ENCODE measurements at places on chromosomes 2 and 18.
A peak's percentile ranks its signal among the peaks of the same experiment; 100 is the strongest.

DNA sequence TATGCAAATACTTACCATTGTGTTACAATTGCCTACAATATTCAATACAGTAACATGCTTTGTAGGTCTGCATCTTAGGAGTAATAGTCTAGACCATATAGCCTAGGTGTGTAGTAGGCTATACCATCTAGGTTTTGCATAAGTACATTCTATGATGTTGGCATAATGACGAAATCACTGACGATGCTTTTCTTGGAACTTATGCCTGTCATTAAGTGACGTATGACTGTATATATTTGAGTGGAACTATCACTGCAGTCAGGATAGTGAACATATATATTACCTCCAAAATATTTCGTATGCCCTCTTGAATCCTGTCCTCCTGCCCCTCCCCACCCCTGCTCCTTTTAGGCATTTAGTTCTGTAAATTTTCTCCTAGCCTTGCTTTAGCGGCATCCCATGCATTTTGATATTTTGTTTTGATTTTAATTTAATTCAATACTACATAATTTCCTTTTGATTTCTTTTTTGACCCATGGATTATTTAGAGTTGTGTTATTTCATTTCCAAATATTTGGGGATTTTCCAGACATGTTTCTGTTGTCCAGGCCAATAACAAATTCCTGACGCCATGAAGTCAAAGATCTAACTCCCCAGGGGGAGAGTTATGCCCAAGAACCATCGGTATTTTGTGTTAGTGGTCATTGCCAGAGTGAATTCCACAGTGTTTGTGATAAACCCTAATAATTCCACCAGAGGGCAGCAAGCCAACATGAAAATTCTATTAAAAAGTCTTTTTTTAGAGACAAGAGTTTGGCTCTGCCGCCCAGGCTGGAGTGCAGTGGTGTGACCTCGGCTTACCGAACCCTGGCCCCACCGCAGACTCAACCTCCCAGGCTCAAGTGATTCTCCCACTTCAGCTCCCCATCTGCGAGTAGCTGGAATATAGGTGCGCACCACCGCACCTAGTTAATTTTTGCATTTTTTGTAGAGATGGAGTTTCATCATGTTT, 24.2 kb upstream of the CASP8 start:
- peak; percentile 39 for DNase-seq

- DNase-seq: no peak
Observed at GRCh38 chr2:81249152-81249551, 944.6 kb upstream of the LRRTM1 start.

DNA sequence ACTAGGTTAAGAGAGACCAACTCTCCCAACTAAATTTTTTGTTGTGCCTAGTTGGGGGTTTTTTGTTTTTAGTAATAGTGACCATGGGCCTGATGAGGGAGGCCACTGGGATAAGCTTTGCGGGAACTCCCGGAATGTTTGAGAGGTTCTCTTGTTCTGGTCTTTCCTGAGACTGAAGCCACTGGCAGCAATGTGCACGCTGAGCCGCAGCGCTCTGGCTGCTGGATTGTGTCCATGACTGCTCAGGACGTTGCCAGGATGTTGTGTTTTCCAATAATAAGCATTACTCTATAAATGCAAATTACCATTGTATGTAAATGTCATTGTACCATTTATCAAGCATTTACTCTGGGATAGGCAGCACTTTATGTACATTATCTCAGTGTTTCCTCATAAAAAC, 126.1 kb downstream of the GALNT1 start:
- DNase-seq: no peak

DNA sequence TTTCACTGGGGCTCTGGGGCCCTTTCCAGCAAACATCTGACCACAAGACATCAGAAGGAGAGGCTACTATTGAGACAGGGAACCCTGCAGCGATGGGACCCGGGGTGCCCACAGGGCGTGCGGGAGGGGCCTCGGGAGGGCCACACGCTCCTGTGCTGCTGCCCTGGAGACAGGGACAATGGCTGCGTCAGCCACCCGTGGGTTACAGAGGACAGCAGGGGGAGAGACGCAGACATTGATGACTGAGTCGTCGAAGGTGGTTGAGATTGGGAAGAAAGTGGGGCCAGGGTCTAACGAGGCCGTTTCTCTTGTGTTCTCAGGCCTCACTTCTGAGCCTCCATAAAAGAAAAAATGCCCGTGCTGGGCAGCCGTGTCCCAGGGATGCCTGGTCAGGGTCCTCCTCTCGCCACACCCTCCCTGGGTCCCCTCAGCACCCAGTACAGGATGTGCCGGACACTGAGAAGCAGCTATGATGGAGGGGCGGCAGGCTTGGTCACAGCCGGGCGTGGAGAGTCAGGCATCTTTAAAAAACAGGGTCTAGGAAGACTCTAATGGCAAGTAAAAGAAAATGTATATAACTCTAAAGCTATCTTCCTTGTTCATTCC, 73.9 kb downstream of the NDUFA10 start:
- DNase-seq: no peak

DNA sequence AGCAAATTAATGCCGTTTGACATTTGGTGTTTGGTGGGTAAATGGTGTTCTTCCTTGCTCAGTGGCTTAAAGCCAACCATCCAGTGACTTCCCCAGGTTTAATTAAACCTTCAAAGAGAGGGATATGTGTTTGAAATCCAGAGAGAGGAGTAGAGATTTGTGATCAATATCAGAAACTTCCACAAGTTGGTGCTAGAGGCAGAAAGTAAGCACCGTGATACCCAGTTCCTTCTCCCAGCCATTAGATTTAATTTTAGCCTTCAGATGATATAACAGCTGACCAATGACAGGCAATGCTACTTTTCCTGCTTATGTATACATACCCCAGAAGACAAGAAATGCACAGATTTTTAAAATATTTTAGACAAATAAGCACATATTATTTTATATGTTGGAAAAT, 398.5 kb downstream of the CDH2 start:
- no peak for DNase-seq

GRCh38 chr2:10080536-10081304, 509 bp upstream of the CYS1 start:
- peak; percentile 71 for DNase-seq

DNA sequence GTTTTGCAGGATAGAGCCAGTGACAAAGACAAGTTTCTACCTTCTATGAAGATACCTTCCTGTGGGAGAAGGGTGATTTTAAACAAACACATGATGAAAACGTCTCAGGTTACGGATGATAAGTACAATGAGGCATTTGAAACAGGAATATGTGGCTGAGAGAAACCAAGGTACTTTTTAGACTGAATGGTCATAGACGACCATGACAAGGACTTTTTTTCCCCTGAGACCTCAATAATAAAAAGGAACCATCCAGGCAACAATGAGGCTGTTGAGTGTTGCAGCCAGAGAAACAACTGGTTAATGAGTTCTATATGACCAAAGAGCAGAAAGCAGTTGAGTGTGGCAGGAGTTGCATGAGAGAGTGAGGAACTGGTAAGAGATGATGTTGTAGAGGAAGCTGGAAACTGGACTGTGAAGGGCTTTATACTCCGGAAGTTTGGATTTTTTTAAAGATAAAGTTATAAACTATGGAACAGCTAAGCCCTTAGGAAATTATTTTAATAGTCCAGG, 306.1 kb upstream of the CYRIA start:
- no peak for DNase-seq

GRCh38 chr18:34649080-34649479, 61.0 kb upstream of the DTNA start:
- no peak for DNase-seq

DNA sequence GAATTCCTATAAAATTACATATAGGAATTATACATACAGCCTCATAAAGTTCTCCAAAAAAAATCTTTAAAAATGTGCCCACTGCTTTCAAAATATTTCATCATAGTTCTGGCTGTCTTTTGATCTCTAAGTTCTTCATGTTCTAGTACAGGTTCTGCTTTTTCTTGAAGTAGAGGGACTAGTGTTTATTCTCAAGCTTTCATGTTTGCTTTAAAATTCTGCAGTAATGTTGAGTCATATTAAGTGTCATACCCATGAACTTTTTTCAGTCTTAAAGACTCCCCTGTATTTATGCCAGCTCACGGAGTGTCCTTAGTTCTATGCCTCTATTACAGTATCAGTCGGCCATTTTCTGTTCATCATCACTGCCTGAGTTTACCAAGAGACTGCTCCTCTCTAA, 54.8 kb upstream of the CCDC141 start:
- DNase-seq: no peak

DNA sequence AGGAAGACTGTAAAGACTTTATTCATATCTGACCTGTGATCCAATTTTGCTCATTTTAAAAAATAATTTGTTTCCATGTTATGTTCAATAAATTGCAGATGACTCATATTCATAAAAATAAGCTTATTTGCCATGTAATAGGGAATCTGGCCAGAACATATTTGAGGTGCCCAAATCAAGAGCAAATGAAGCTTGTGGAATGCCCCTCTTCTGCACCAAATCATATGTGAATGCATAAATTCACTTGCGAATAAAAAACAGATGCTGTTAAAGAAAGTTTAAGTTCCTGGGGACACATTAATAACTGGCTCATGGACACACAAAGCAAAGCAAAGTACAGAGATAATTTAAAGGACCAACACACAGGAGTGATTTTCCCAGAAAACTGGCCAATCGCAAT, 279.0 kb upstream of the CDH2 start:
- no peak for DNase-seq

GRCh38 chr18:63818212-63818611, 43.0 kb downstream of the SERPINB7 start:
- no peak for DNase-seq

- no peak for DNase-seq
Observed at GRCh38 chr2:223576873-223577272, 25.3 kb downstream of the SCG2 start.

- DNase-seq: no peak
Observed at GRCh38 chr2:8257502-8257901, 424.4 kb upstream of the ID2 start.

- no peak for DNase-seq
Observed at GRCh38 chr2:147800316-147800715, 44.5 kb upstream of the ACVR2A start.

DNA sequence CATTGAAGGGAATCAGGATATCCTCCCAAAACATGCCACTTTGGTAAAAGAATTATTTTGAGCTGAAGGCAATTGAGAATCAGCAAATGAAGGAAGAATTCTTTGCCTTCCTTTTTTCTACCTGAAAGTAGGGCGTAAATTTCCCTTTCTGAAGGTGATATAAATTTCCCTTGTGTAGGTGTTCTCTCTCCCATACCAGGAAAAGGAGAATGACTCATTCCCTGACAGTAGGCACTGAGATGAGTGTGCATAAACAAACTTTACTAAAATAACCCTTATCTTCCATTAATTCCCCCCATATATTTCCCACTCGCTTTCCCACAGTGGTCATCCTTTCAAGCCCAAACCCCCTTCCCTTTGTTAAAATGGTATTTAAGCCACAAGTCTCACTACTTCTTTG, 1339.0 kb downstream of the LRP1B start:
- no peak for DNase-seq

- no peak for DNase-seq
Observed at GRCh38 chr2:144249035-144249637, 270.8 kb downstream of the ZEB2 start.

GRCh38 chr2:38534746-38535403, 67.9 kb downstream of the HNRNPLL start:
- DNase-seq: no peak

DNA sequence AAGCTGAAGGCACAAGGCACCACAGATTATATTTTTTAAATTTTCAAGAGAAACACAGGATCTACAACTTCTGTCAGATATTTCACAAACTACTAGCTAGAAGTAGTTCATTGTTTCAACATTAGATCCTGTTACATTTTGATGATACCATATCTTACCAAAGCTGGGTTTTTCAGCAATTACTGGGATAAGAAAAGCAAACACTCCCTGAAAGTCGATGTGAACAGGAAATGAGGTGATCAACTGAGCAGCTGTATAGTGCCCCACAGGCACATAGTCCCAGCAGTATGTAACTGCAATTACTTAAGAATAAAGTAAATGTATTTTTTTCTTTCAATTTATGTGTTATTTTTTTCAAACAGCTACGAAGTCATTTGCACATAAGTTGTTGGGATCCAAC, 103.5 kb downstream of the DNER start:
- no peak for DNase-seq

DNA sequence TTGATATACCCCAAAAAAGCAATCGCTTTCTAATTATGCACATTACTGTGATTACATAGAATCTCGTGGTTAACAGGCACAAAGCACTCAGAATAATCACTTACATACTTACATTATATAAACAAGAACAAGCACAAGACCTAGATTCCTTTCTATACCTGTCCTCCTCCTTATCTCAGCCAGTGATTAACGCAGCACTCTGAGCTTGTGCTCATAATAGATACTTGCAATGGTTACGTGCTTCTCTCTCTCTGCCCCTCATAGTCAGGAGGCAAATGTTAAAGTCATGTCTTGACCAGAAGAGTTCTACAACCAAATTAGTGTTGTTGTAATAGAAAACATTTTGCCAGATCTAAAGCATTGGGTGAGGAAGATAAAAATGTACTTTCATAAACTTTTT, 342.2 kb upstream of the PKDCC start:
- DNase-seq: no peak

- no peak for DNase-seq
Observed at GRCh38 chr18:76983613-76984051, 149.0 kb downstream of the MBP start.

- no peak for DNase-seq
Observed at GRCh38 chr2:96501471-96501874, 3.7 kb downstream of the NEURL3 start.

DNA sequence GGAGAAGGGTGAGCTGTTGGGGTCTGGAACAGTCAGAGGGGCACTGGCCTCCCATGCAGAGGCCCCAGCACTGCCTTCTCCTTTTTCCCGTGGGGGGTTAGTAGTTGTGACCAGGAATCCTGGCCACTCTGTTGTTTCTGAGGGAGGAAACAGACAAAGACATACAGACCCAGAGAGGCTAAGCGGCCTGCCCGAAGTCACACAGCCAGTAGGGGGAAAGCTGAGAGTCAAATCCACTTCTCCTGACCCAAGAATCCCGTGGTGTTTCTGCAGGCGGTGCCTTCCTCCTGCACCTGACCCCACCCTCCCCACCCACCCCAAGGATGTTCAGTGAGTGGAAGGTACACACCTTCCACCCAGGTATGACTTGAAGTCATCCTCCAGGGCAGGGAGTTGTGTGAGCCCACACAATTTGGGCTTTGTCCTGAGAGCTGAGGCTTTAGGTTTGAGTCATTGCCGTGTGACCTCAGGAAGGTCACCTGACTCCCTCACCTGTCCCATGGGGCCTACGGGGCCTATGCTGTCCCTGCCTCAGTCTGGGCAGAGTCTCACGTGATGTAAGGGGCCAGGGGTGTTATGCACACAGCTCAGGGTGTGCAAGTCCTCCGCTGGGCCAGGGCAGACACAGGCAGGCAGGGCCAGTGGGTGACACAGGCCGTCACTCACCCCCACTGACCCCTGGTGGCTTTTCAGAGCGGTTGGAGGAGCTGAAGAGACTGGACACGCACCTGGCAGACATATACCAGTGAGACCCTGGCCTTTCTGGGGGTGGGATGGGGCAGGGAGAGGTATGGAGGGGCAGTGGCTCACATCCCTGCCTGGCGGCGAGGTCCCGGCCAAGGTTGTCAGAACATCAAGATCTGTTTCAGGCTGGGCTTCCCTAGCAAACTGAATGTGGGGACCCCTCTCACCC, 5.0 kb downstream of the NT5DC4 start:
- peak; percentile 79 for DNase-seq

Data from GM10248 (cell line).